Activated CD4-positive, alpha-beta T cell treated with anti-CD3 and anti-CD28 coated beads for 48 hours (primary cell): ENCODE measurements at places on chromosomes 4 and X.
A peak's percentile ranks its signal among the peaks of the same experiment; 100 is the strongest.

DNA sequence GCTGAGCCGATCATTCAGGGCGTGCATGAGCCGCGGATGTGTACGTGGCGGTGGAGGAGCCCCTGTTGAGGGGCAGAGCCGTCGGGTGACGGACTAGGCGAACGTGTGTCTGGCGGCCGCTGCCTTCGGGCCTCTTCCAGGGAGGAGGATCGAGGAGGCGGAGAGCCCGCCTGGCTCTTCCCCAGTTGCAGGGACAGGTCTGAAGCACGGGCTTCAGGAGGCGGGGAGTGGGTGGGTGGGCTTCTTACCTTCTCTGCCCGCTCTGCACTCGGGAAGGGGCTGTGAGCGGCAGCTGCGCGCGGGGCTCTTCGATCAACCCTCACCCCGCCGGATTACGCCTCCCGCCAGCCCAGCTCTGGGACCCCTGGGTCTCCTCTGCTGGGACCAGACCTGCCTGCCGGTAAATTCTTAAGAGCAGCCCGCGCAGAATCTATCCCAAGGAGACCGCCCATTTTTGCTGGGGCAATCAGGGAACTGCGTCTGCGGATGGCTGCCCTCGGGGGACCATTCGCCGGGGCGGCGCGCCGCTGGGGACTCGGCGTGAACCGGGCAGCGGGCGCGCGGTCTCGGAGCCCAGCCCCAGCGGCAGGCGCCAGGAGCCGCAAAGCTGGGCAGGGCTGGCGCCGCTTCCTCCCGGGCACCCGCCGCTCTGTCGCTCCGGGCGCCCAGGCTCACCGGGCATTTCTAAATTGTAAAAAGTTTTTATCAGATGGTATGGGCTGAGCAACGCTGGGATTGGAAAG, 4.9 kb downstream of the PLAC8 start:
- DNase-seq = peak; percentile 63

GRCh38 chr4:94871644-94872305, 114.0 kb downstream of the BMPR1B start:
- DNase-seq = no peak

DNA sequence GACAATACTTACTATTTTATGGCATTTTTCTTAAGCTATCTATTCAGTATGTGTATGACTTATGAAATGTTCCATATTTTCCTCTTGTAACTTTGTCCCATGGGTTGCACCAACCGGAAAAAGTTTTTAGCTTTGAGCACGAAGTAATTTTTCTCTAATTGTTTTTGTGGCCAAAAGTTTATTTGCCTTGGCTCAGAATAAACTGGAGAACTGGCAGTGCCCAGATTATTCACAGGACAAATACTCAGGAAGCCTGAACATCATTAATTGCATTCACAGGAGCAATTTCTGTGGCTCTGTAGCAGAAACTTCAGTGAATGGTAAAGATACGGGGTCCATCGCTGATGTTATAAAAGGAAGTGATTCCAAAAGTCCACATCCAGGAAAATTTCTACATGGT, 184.5 kb downstream of the ARHGAP10 start:
- DNase-seq = no peak

- no peak for DNase-seq
Observed at GRCh38 chr4:152690706-152691651, 11.2 kb upstream of the TMEM154 start.

DNA sequence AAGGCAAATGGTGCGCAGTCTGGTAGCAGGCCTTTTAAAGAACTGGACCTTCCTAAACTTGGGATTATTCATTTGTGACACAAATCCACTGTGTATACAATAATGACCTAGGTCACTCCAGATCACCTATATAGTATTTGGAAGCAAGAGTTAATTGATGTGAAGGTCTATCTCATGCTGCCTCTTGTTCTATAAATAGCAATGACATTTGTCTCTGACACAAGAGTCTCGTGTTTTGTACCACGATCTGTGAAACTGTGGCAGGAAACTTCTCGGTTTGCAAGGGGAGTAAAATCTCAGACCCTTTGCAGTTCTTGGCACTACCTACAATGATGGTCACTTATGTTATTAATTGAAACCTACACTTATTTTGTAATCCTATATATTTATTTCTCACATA, 1408.4 kb downstream of the PCDH7 start:
- no peak for DNase-seq

- DNase-seq = peak; percentile 24
Observed at GRCh38 chr4:169485791-169486742, 126.3 kb downstream of the NEK1 start.

DNA sequence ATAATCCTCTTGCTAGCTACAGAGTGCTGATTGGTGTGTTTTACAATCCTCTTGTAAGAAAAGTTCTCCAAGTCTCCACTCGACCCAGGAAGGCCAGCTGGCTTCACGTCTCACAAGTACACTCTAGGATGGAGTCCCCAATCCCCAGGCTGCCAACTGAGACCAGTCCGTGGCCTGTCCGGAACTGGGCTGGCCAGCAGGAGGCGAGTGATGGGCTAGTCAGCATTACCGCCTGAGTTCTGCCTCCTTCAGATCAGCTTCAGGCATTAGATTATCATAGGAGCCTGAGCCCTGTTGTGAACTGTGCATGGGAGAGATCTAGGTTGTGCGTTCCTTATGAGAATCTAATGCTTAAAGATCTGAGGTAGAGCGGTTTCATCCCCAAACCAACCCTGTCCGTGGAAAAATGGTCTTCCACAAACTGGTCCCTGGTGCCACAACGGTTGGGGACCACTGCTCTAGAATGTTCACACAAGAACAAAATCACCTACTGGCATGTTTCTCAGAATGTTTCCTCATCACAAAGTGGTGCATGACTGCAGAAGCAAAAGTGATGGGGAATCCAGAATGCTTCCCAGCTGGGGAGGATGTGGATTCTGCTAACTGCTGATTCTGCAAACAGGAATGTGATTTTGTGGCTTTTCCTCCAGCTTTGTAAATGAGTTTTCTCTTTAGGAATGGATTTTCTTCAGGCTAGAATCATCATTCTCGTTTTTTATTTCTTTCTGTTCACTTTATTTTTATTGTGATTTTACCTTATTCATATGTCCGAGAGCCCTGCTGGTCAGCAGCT, 40.9 kb downstream of the SEPTIN11 start:
- DNase-seq = no peak

DNA sequence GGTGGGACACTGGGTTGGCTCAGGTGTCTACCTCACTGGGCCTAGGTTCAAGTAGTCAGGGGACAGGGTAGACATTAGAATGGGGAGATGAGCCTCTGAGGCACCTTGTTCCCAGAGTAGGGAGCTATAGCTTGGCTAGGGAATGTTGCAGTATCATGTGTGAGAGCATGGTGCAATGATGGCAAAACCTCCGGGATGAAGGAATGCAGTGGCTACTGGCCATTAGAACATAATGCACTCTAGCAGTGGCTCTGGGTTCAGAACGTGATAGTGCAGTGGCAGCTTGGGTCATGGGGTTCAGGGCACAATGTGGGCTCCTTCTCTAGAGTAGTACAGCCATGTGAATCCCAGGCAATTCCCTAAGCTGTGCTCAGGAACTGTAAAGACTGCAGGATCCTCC, 471.5 kb downstream of the CCSER1 start:
- no peak for DNase-seq

GRCh38 chr4:24557026-24558025, 27.0 kb downstream of the DHX15 start:
- DNase-seq = no peak

DNA sequence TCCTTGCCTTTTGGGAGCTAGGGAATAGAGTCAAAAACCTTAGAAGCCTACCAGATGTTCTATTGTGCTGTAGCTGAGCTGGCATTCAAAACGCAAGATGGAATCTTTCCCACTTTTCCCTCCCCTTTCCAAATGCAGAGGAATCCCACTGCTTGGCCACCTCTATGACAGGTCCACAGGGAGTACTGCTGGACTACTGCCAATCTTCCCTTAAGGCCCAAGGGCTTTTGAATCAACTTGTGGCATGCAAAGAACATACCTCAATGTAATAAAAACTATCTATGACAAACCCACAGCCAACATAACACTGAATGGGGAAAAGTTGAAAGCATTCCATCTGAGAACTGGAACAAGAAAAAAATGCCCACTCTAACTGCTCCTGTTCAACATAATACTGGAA, 139.2 kb upstream of the AGTR2 start:
- no peak for DNase-seq

GRCh38 chr4:172688534-172688933, 480.1 kb upstream of the GALNT7 start:
- no peak for DNase-seq

- DNase-seq = no peak
Observed at GRCh38 chrX:48475296-48475695, 703 bp upstream of the FTSJ1 start.

DNA sequence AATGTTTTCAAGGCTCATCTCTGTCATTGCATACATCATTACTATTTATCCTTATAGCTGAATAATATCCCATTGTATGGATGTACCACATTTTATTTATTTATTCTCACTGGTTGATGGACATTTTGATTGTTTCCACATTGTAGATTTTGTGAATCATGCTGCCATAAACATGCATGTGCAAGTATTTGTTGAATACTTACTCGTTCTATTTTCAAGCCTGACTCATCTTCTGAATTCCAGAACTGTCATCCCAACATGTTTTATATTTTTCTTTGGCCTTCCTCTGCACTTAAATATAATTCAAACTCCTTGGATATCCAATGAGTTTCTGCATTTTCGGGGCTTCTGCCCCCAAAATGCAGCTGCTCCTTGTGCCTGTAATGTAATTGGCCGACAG, 77.6 kb downstream of the MXRA5 start:
- no peak for DNase-seq

DNA sequence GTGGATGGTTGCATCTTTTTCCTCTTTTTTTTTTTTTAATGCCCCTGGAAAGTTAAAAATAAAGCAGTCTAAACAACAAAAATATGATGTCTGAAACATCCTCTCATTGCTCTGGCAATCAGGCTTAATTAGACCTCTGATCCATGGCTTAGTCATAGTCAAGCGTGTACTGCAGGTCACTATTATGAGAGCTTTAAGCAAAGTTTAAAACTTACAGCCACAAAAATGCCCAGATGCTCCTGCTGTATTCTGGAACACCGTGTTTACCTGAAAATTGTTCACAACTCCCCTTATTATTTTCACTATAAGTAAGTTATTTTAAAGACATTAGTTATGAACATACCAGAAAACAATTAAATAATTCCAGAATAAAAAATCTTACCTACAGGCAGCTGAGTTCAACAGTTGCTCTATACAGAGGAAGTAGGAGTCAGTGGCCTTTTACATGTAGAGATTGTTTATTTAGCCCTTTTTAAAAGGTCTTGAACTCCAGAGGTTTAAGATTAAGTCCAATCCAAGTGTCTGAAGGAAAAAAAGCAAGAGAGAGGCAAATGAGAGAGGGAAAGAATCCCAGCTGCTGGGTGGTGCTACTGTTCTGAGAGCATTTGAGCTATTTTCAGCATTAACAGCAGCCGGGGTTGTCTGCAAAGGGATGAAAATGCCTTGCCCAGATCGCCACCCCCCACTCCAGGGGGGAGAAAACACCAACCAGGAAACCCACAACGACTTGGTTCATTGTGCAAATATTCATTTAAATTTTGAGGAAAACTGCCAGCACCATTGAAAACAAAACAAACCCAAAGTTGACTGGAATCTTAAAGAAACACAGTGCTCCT, 36.9 kb downstream of the SORBS2 start:
- DNase-seq = no peak

DNA sequence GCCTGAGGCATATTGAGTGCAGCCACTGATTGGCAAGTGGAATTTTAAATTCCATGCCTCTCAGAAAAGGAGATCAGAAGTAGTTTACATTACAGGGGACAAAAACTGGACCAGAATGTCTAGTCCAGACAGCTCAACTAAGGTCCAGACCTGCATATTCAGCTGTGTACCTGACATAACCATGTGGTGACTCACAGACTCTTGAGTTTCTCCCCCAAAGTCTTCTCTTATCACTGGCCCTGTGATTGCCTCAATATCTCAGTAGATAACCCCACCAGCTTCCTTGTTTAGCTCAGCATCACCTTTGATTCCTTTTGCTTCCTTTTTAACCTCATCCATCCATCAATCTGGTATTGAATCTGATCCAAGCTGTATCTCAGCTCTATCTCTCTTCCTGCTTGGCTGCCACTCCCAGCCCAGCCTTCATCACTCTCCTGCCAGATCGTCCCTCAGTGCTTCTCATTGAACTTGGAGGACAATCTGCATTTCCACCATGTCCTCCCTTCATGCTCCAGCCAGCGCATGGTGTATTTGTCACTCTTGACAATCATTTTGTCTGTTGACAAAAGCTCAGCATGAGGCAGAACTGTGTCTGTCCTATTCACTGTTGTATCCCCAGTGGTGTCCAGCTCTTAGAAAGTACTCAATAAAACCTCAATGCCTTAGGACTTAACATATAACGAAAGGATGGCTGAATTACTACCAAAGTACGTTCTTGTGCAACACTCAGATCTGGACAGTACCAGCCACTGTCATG, 27.8 kb upstream of the SLC2A9 start:
- DNase-seq = no peak

DNA sequence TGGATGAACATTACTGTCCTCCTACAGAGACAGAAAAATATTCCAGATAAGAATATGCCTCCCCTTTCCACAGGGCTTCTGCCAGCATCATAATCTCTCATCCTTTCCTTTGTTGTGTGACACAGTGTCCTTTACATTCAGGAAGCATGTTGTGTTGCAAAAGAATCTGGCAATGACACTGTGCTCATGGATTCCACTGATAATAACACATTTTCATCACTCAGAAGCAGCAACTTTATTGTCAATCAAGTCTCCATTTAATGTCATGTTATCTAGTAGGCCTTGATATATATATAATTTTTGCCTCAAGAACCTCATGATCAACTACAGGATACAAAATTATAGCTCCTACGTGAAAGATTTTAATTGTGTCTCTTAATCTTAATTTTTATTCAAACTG, 833.9 kb downstream of the FSTL5 start:
- no peak for DNase-seq

GRCh38 chr4:122583906-122584305, 37.0 kb downstream of the IL21 start:
- no peak for DNase-seq

- DNase-seq = no peak
Observed at GRCh38 chrX:10397349-10397748, 223.0 kb downstream of the MID1 start.

DNA sequence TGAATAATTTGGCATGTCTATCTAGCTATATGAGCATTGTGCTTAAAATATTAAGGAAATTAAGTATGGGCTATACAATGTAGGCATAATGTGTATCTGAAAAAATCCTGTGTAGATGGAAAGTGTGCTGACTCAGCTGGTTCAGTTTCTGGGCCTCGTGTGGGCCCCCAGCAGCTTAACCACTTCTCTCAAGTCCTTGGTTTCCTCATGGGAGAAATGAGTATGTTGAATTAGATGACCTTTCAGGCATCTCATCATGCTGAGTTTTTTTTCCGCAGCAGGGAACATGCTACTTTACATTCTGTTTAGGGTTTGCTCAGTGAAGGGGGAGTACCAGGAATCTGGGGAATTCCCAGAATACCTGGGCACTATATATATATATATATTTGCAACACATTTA, 30.5 kb downstream of the RHOH start:
- DNase-seq = peak; percentile 82

GRCh38 chrX:132063334-132063733, 40.2 kb downstream of the STK26 start:
- no peak for DNase-seq

- no peak for DNase-seq
Observed at GRCh38 chr4:89379511-89380044, 72.0 kb upstream of the GPRIN3 start.
